AG09319 (cell line): ENCODE measurements at places on chromosomes 12 and 14.

DNA sequence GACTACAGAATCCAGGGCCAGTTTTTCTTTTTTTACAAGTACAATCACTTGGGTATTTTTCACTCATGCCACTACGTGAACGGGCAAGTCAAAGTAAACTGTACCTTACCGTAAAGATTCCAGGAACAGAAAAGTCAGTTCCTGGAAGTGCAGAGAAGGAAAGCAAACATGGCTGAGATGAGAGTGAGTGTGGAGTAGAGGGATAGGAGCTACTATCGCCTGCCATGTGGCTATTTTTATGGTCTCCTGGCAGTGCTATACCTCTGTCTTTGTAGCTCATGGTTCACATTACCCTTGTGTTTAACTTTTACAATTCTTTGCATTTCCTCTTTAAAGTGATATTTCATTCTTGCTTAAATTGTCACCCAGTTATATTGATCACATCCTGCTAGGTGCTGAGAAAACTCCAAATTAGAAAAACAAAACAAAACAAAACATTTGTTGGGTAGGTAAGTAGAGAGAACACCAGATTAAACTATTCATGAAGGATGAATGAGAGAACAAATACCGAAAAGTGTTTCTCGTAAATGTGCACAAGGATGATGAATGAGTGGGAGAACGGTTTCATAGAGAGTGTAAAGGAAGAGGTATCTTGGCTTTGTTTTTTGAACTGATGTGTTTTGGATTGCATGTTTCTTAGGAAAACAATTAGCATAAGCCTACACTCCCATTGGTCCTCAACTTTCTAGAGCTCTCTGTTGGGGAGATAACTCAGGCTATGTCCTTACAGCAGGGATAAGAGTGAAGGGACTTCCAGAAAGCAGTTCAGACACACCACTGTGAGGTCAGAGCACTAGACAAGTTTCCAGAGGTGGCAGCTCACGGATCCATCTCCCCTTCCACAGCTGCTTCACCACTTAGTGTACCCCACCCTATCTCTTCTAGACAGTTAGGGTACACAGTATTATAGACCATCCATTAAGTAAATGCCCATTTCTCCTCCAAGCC is 163.7 kb downstream of the IPO8 start:
- DNase-seq, result no peak

DNA sequence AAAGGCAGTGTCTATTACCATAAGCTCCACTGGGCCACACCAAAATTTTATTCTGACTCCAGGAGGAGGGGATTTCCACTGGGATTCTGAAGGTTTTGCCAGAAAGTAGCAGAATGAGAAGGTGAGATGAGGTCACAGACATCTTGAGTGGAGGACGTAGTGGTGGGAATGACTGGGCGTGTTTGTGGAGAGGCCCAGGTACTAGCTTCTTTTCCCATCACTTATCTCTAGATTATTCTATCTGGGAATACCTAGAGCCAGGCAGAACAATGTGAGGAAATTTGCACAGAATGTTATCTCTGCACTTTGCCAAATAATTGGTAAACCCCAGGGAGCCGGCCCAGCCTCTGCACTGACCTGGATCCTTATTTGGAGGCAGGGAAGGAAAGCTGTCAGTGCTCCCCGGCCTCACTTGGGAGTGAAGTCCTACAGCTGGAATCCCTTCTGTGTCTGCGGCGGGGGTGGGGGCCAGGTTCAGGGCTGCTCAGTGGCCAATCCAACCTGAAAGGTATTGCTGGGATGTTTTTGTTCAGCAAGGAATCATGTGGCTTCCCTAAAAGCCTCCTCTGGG is 129.4 kb downstream of the C12orf75 start:
- no peak for DNase-seq

DNA sequence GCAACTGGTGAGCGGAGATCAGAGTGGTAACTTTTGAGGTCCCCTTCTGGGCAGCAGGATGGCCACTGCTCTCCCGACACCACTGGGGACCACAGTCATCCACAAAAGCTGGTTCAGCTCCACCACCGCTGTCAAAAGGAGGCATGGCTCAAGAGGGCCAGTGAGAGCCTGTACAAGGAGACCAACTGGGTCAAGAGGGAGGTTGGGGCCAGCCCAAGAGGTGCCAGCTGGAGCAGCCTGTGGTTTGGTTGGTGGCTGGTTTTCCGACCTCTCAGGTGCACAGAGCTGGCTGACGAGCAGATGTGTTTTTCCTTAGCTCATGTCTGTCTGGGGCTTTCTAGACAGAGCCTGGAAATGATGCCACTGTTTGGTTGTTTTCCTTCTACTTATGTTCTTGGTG is 60.1 kb downstream of the ERH start:
- DNase-seq, result no peak

- no peak for DNase-seq
Measured at GRCh38 chr12:13093191-13093847, 10.1 kb downstream of the GSG1 start.

DNA sequence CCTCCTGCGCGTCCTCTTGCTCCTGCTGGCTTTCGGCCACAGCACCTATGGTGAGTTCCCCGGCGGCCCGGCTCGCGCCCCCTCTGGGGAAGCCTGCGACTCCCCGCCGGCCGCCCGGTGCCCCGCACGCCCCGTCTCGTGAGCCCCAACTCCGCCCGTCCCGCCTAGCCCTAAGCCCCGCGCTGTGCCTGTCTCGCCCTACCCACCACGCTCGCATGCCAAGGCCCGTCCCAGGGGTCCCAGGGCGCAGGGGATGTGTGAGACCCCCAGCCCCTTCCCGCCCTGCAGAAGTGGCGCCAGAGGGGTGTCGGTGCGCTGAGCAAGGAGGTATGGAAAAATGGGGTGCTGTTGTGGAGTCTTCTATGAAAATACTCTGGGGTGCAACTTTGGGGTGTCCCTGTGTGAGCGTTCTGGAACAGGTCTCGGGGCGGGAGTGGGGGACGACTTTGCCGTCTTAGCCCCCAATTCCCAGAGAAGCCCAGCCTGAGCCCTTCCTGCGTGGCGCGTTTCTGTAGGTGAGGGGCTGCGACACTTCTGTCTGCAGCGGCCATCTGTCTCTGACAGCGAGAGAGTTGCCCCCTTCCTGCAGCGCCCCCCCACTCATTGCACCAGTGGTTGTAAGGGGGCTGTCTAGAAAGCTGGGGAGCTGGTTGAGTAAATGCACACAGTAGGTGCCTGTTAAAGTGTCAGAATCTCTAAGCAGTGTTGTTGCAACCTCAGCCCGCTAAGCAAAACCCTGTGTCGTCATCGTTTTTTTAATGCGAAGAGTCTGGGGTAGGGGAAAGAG is 587 bp downstream of the DLK1 start:
- no peak for DNase-seq

DNA sequence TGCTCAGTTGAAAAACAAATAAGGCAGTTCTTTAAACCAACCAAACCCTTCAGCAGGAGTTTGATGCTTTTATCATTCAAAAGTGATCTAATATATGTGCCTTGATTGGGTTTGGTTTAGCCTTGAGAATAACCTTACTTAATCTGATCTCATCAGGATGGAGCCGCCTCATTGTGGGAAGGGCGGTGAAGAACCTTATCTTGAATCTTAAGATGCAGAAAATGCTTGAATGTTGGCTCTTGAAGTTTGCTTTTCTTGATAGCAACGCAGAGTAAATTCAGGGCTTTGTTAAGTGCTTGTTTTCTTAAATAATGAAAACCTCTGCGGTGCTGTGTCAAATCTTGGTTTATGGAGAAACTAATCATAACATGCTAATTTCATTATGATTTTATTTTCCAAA is 138.2 kb downstream of the MON2 start:
- DNase-seq, result no peak

GRCh38 chr14:31960039-31960438 is 117.1 kb upstream of the ARHGAP5 start:
- DNase-seq, result no peak

- no peak for DNase-seq
Measured at GRCh38 chr14:34981743-34982420, 910 bp upstream of the SRP54 start.

- no peak for DNase-seq
Measured at GRCh38 chr12:12450043-12450471, 93.2 kb downstream of the BORCS5 start.

DNA sequence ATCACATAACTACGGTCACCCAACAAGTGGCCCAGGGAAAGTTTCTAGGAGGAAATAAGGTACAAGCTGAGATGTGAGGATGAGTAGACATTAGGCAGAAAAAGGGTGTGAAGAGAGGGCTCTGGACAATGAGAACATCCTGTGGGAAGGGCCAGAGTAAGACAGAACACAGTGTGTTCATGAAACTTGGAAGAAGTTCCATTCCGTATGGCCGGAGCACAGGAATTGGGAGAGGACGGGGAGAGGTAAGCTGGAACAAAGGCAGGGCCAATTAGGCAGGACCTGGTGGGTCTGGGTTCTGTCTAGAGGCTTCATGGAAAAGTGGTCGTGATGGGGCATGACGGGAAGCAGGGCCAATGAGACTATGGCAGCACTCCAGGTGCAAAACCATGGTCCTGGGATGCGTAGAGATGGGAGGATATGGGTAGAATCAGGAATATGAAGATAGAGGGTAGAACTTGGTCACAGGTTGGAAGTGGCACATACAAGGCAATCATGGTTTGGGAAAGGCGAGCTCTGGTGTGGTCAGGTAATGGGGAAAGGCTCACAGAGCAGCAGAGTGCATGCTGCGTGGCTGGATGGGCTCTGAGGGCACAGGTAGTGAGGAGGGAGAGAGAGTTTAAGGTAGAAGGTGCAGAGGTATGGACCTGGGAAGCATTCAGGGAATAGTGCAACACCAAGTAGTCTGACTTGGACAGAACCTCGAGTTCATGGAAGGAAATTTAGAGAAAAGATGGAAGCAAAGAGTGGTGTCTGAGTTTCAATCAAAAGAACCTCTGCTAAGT is 93.0 kb downstream of the RFX4 start:
- no peak for DNase-seq

GRCh38 chr12:6552140-6552551 is 3.7 kb downstream of the IFFO1 start:
- no peak for DNase-seq

DNA sequence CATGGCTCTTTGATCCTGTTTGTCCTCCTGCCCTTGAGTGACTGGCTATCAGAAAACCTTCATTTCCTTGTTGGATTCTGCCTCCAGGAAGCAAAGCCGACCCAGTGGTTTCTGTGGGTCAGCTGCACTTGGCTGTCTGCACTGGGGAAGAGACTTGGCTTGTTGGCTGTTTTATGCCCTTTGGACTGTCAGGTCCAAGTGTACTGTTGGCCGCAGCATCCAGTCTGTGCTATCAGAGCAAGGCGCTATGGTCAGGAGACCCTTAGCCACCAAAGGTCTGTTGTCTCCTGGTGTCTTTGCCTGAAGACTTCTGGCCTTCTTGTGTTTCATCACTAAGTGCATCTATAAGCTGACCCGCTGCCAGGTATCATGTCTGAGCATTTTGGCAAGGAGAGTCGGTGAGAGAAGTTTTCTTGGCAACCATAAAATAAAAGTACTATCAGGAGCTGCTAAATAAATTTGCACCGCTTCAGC is 177.4 kb upstream of the HIF1A start:
- DNase-seq, result no peak

- DNase-seq, result no peak
Measured at GRCh38 chr12:92553389-92553788, 149.4 kb upstream of the PLEKHG7 start.

DNA sequence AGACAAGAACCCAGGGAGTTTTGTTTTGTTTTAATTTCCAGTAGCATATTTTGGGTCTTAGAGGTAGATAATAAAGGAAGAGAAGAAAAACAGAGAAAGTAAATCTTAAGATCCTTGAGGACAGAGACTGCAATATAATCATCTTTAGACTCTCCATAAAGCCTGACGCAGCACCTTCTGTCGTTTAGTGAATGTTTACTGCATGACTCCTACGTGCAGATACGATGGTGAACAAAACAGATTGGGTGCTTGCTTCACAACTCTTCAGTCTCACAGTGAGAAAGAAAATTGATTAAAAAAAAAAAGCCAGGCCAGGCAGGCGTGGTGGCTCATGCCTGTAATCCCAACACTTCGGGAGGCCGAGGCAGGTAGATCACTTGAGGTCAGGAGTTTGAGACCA is 86.9 kb downstream of the STON2 start:
- DNase-seq, result no peak

DNA sequence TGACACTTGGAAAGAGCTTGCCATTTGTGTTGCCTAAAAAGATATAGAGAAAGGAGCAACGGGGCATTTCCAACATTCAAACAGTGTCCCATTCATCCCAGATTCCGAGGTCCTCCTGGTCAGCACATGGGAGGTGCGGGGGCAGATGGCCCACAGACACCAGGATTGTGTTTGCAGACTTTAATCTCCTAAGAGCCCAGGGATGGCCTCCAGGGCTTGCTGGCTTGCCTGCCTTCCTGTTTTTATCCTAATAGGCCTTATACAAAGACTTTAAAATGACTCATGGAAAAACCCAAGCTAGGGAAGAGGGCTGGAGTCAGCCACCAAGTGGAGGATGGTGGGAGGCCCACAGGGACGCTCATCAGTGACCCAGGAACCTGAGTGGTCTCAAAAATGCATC is 21.5 kb upstream of the FAM181A start:
- DNase-seq, result no peak

- peak; percentile 76 for DNase-seq
Measured at GRCh38 chr12:108773798-108774788, 42.8 kb upstream of the CORO1C start.
